NCI-H2081 treated with DMSO at 0.1 percent for 48 hours (cell line): ENCODE measurements at places on chromosomes 16 and 17.

DNA sequence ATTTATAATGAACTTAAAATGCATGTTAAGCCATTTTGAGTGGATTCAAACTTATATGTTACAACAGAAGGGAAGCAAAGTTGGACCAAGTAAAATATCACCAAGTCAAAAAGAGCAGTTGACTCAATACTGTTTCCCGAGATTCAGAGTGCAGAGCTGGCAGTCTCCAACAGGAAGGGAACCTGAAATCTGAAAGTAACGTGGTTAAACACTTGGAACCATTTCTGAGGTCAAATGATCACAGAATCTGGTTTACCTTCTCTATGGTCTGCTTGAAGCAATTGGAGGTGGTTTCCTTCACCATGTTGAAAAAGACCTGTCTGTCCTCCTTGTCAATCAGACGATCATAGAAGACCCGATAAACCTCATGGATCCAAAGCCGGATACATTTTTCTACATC lies 86.5 kb downstream of the LYRM1 start:
- DNase-seq = no peak

DNA sequence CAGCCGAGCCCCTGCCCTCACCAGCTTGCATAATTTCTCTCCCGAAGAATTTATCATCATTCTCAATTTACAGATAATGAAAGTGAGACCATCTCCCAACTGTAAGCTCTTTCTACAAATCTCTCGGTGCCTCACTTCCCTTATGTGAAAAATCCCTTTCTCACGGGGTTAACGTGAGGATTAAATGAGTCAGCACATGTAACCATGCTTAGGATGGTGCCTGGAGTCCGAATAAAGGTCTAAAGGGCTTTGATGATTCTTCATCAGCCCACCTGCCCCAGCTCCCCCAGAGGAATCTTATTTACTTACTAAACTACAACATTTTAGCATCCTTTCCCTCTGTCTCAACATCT lies 24.8 kb upstream of the PIK3R6 start:
- DNase-seq = no peak

DNA sequence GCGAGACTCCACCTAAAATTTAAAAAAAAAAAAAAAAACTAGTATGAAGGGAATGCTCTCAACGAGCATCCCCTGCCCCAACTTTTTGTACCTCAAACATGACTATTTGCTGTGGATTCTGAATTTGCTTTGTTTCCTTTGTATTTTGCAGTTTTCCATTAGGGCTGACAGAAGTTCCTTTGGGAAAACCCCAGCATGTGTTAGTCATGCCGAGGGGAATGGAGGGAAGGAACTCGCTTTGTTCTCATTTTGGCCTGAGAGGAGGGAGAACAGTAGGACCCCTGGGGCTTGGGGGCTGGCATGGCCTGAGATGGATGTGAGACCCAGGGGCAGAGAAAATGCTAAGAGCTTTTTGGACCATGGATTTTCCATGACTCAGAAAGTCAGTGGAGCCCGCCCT lies 20.5 kb downstream of the KRT9 start:
- no peak for DNase-seq

GRCh38 chr17:74995847-74996246 lies 8.4 kb downstream of the CDR2L start:
- DNase-seq = no peak

DNA sequence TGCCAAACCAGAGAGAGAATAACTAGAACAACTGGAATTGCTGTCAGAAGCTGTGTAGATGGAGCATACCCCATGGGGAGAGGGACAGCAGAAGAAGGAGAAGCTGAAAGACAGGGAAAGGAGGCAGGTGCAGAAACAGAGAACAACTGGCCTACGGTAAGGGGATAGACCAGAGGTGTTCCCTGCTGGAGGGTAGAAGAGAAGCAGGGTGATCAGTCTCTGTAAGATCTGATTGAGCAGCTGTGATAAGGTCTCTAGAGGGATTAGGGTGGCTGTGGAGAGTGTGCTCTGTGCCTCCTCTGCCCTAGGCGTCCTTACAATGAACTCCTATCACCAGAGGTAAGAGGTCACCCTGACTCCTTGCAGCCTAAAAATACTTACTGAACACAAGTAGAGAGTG lies 30.4 kb upstream of the HS3ST3B1 start:
- DNase-seq = no peak

GRCh38 chr17:34673516-34673915 lies 94.1 kb downstream of the TMEM132E start:
- no peak for DNase-seq

GRCh38 chr16:47731252-47731651 lies 270.1 kb downstream of the PHKB start:
- no peak for DNase-seq

- no peak for DNase-seq
Measured at GRCh38 chr16:27334838-27335237, 21.1 kb downstream of the IL4R start.

DNA sequence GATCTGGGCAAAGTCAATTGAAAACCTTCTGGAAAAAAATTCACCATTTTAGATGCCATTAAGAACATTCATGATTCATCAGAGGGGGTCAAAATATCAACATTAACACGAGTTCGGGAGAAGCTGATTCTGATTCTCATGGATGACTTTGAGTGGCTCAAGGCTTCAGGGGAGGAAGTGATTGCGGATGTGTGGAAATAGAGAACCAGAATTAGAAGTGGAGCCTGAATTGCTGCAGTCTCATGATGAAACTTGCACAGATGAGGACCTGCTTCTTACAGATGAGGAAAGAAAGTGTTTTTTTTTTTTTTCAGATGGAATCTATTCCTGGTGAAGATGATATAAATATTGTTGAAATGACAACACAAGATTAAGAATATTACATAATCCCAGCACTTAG lies 12.9 kb downstream of the ITGAX start:
- no peak for DNase-seq

DNA sequence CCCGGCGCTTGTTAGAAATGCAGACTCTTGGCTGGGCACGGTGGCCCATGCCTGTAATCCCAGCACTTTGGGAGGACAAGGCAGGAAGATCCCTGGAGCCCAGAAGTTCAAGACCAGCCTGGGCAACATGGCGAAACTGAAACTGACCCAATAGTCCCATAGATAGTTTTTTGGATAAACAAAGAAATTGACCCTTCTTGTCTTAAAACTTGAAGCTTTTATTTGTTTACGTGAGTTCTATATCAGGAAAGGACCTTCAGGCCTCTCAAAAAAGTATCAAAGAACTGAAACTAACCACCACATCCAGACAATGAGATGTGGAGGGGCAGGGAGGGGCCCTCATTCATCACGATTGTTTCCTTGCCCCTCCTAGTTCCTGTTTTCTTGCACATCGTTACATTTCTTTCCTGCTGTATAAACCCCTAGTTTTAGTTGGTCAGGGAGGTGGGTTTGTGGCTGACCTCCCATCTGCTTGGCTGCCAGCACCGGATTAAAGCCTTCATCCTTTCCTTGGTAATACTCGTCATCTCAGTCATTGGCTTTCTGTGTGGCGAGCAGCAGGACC lies 29.9 kb upstream of the PRM1 start:
- DNase-seq = no peak
